ENCODE measurements at places on chromosomes 6 and 20.

GRCh38 chr20:50980851-50981713, 22.5 kb downstream of the MOCS3 start:
- peak; percentile 64 for DNase-seq

DNA sequence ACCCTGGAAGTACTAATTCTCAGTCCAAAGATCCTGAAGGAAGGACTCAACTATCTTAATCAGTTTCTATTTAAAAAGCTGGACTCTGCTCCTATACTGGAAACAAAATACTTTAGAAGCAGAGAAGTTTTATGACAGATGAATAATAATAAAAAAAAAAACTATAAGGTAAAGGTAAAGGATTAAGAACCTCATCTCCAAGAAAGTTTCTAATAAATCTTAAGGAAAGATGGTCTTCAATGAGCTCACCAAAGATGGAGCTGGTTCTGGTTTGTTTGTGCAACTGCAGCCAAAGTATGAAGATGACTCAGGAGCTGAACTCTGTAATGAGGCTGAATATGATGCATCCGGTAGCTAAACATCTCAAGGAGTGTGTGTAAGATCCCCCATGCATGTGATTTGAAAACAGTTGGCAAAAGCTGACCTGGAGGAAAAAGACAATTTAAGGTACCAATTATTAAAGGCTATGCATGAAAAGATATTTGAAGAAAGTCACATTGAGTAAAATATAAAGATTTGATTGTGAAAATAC, 25.2 kb downstream of the MED23 start:
- DNase-seq: peak; percentile 84

- no peak for DNase-seq
These were observed 24.0 kb upstream of the GATA5 start for GRCh38 chr20:62499758-62500236.

DNA sequence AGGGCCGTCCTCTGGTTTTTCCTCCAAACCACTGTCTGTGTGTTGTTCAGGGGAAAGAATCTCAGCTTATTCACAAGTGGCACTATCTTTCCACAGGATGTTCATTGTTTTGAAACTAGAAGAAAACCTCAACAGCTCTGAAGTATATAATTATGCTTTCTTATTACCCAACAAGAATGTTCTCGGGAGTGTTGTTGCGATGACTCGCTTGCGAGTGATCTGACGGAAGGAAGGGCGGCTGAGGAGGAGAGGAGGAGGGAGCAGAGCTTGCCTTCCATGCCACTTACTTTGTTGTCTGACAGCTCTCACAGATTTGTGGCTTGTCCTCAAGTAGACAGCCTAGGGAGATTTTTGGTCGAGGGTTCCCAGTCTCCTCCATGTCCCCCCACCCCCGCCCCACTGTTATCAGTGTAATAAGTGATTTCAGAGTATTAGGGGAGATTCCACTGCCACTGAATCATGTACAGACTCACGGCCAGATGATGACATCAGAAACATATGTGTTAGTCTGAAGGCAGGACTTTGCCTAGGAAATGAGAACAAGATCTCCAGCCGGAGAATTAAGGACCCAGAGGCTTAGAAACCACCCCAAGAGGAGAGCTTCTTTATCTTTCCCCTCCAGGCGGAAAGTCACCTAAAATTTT, 80.7 kb upstream of the CCN6 start:
- DNase-seq: peak; percentile 98

DNA sequence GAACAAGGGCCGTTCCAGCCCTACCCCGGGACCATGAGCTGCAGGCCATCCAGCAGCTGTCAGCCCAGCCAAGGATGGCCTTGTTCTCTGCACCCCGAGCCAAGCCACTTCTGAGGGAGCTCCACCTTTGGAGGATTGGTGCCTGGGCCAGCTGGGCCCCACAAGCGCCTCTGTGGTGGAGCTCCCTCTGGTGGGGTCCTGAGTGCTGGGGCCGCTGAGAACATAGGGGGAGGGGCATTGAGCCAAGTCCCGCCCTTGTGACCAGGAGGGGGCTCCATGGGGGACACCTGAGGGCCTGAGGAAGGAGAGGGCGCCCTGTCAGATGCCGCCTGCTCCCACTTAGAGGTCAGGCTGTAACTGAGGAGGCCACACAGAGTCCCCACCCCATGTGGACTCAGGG, 43.2 kb downstream of the YTHDF1 start:
- no peak for DNase-seq

GRCh38 chr6:95087394-95088097, 489.8 kb upstream of the MANEA start:
- peak; percentile 4 for DNase-seq

- no peak for DNase-seq
These were observed 526.7 kb downstream of the EPHA7 start for GRCh38 chr6:92892626-92893170.

GRCh38 chr6:141123049-141123448, 1009.7 kb upstream of the GJE1 start:
- no peak for DNase-seq

- no peak for DNase-seq
These were observed 474.6 kb downstream of the COL12A1 start for GRCh38 chr6:74731204-74731603.

DNA sequence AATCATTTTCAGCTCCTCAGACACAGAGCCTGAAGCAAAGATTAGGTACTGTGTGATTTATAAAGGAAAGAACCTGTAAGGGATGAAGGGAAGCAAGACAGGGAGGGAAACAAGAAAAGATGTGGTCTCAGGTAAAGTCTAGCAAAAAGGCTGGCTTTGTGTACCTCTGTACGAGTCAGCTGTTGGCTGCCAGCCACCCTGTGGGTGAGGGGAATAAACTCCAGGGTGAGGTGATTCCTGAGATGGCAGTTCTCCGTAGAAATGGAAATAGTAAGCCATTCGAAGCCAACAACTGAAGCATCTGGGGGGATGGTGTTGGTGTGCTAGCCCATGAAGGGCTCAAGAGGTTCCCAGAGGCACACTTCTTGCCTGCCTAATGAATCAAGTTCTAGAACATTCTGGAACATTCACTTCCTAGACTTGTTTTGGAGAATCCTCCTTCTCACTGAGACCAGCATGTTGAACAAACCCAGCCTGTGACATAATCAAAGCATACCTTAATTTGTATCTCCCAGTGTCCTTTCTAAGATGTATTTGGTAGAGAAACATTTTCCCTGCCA, 10.6 kb upstream of the TTPAL start:
- DNase-seq: no peak

- DNase-seq: no peak
These were observed 7.6 kb downstream of the CDKN1A start for GRCh38 chr6:36685926-36686667.

GRCh38 chr6:149478631-149479314, 6.0 kb downstream of the ZC3H12D start:
- no peak for DNase-seq

Measured in AG10803 (cell line).